Stimulated activated CD4-positive, alpha-beta T cell treated with anti-CD3 and anti-CD28 coated beads, Interleukin-4, amount 100 ng/mL, for 4 hours (primary cell): ENCODE measurements at places on chromosomes 6 and 20.

DNA sequence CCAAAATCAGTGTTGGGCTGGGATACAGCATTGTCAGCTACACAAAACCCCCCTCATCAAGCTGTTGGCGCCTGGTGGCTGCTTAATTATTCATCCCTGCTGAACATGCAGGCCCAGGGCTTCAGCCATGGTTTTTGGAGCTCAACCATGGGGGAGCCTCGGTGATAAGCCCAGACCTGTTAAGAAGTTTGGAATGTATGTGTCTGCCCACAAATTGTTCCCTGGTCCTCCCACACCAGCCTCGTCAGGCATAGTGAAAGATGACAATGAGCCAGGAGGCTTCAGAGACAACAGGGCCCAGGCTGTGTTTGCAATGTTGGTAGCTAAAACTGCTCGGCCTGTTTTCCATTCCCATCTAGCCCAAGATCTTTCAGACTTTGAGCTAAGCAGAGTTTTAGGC lies 34.8 kb upstream of the SIRPA start:
- DNase-seq = no peak

- DNase-seq = no peak
These were observed 107.4 kb downstream of the COL19A1 start for GRCh38 chr6:69973763-69974162.

GRCh38 chr20:47688385-47689381 lies 96.6 kb downstream of the SULF2 start:
- DNase-seq = no peak

DNA sequence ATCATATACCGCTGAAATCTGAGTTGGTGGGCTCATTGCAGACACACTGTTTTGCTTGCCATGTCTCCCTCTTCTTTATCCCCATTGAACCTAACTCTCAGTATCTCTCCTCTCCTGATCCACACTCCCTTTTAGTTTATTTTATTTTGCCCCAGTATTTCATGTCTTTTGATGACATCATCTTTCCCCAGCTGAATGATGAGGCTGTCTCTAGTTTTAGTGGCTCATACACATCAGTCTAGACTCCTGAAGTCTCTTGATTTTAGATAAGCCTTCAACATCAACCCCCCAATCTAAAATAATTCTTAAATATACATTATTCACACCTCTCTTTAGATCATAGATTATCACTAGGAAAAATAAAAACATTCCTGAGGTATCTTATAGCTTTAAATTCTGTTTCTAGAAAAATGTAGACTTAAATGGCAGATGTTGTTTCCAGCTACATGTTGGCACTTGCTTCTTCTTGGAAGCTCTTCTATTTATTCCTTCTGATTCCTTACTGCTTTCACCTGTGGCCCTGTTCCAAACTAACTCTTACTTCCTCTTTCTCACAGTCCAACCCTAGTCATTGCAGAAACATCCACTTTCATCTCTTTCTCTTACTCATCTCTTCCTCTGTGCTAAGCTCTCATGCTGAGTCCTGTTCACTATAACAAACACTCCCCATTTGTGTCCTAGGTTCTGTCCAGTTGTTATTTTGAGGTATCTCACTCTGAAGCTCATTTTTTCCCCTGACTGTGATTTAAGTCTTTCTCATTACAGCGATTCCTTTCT lies 191.9 kb upstream of the SLC35B3 start:
- no peak for DNase-seq

DNA sequence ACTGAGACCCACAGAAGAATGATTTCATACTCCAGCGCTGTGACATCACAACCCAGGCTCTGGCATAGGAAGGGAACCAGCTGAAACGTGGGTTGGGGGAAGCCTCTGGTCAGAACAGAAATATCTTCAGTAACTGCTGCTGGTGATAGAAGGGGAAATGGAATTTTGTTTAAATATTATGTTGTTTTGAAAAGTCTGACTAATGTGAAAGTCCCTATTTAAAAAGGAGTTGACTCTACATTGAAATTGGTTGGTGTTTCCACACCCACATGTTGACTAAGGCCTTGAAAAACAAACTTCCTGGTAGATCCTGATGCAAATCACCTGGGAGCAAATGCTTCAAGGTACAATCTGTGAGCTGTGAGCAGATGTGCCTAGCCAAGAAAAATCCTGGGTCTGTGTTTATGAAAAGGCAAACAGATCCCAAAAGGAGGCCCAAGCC lies 24.5 kb upstream of the TCP11 start:
- no peak for DNase-seq

DNA sequence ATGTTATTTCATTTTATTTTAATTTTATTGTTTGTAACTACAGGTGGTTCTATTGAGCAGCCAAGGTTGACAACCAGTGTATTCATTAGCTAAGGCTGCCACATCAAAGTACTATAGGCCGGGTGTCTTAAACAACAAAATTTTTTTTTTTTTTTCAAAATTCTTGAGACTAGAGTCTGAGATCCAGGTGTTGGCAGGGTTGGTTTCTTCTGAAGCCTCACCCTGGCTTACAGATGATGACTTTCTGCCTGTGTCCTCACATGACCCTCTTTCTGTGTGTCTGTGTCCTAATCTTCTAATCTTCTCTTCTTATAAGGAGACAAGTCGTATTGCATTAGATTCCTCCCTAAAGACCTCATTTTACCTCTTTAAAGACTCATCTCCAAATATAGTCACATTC lies 208.4 kb downstream of the MANEA start:
- DNase-seq = no peak

DNA sequence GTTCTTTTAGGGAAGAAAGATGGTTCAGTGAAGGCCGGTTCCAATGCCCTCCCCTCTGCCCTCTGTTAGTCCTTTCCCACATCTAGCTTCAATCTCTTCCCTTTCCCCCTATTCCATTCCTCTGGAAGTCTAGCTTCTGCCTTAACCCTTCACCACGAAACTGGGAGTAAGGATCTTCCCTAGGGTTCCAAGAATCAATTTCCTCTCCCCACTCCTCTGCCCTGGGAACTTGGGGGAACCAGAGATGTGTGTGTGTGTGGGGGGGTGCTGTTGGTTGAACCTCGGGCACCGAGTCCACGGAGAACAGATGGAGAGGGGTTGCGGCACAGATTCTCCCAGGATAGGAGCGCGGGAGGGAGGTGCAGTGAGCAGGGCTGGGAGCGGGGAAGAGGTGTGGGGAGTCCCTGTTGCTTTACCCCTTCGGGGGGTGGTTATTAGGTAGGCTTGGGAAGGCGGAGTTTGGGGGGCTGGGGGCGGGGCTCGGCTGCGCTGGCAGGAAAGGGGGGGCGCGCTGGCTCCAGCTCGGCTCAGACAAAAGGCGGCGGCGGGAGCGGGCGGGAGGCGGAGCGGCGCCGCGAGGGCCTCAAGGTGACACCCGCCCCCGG lies at the start of gene TMEM151B:
Gene TMEM151B (plus strand): TSS at position 530 of the 605 bp plus-strand sequence. CDS start 293 bp downstream, outside the sequence.
- no peak for DNase-seq

- DNase-seq = peak; percentile 38
These were observed 516 bp downstream of the GTPBP2 start for GRCh38 chr6:43628393-43629103.
